ENCODE measurements at places on chromosomes 5 and 9.

DNA sequence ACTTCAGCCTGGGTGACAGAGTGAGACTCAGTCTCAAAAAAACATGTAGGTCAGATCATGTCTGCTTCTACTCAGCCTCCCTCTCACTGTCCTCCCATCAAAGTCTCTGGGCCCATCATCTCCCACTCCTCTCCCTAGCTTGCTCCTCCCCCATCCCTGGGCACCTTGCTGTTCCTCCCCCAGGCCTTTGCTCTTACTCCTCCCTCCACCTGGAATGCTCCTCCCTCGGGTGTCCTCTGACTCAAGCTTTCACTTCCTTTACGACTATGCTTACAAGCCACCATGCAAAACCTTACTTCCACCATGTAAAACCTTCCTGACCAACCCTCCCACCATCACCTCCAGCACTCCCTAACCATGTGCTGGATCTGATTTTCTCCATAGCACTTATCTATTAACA lies 51.5 kb downstream of the MTMR12 start:
- no peak for DNase-seq

DNA sequence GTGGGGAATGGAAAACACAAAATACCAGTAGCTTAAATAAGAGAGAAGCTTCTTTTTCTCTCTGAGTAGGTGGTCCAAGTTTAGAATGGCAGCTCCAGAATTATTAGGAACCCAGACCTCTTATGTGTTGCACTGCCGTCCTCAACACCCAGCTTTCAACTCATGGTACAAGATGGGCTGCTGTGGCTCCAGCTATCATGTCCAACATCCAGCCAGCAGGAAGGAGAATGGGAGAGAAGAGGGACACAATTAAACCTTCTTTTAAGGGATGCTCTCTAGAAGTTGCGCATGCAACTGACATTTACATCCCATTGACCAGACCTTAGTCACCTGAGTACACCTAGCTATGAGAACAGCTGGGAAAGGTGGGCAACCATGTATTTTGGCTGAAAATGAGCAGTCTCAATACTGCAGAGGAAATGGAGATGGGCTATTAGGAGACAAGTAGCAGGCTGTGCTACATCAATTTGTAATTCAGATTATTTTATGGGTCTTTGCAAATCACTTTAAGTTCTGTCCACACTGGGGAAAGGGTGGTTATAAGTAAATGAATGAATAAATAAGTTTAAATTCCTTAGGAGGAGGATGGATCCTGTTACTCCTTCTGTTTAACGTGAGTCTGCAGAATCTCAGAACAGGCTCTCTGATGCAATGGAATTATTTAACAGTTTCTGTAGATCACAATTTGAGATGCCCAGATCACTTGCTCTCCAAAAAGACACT lies 76.1 kb downstream of the SLC28A3 start:
- DNase-seq: no peak

DNA sequence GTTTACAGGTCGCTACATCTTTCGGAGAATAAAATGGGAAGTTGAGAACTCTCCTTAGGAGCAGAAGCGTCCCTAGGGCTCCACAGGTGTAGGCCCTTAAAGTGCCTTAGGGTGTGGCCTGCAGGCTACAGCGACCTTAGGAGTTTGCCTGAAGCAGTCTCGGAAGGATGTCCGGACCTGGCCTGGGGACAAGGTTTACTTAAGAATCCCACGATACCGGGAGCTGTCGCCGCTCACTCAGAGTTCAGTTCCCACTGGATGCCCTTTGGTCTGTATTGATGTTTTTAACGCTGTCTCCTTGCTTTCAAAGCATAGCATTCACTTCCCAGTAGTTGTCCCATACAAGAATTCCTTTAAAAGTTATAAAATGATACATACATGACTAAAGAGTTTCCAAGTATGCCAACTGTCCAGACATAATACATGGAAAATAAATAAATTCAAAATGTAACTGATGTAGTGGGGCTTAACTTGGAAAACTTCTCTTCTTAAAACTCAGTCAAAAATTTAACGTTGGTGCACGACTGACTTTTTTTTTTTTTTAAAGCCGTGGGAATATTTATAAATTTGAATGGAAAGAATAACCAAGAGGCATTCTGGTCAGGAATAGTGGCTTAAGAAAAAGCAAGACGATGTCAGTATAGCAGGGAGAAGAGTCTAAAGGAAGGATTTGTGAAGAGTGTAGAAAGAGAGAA lies 848 bp downstream of the RAD50 start:
- peak; percentile 69 for DNase-seq

GRCh38 chr9:109629615-109630014 lies 131.5 kb upstream of the PTPN3 start:
- DNase-seq: no peak

DNA sequence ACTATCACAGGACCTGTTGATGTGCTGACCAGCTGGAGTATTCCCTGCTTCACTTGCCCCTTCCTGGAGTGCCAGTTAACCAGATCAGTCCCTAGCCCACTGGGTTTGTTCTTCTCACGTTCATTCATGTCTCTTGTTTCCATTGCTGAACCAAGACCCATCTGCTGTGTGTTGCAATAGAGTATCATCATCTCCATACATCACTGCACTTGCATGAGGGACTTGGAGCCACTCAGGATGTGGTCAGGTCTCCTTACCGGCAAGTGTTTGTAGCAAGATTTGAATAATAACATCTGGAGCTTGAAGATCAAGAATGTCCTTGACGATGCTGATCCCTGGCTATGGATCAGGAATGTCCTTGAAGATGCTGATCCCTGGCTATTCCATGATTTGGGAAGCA lies 358.6 kb downstream of the IRX1 start:
- DNase-seq: no peak

- DNase-seq: no peak
Observed at GRCh38 chr9:2291980-2292704, 277.0 kb downstream of the SMARCA2 start.

DNA sequence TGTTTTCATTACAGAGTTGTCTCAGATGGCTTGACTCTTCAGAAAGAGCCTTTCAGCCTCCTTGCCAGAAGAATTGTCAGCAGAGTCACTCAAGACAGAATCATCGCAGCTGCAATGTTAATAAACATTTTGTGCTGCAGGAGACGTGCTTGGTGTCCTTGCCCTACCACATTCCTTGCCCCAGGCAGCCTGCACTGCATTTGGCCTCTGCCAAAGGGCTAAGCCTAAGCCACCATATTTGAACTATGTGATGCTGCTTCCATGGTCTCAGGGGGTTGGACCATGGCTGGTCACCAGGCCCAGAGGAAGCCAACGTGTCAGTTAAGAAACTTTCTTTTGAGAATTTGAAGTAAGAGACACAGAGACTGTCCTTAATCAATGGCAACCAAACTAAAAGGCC lies 145.4 kb downstream of the ACTL7B start:
- DNase-seq: no peak

- no peak for DNase-seq
Observed at GRCh38 chr9:98881836-98882568, 61.7 kb upstream of the COL15A1 start.

- DNase-seq: no peak
Observed at GRCh38 chr9:13432904-13433303, 153.4 kb upstream of the MPDZ start.

GRCh38 chr5:32487424-32487823 lies 42.9 kb upstream of the ZFR start:
- DNase-seq: no peak

DNA sequence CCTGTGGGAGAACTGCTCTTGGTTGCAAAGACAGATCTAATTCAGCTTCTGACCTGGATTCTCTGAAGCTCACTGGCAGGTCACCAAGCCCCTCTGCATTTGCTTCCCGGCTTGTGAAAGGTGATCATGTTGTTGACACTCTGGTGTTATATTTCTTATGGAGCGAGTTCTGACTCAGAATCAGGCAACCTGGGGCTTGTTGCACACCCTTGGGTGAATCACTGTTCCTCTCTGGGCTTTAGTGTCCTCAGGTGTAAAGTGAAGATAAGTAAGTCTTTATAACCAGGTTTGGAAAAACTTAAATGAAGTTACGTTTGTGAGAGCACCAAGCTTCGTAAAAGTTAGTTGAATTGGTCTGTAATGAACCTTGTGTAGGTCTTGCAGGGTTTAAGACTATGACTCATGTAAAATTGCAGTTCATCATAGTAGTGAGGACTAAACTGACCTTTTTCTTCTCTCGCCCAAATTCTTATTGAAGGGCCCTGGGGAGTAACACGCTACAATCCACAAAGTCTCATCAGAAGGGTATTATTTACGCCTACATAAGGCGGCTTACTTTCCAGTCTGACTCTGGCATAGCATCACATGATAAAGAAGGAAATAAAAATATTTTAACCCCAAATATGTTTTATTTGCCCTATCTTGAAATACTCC lies 218.6 kb downstream of the TMEM38B start:
- DNase-seq: no peak

GRCh38 chr5:75051217-75051751 lies 1.1 kb downstream of the GCNT4 start:
- peak; percentile 19 for DNase-seq

DNA sequence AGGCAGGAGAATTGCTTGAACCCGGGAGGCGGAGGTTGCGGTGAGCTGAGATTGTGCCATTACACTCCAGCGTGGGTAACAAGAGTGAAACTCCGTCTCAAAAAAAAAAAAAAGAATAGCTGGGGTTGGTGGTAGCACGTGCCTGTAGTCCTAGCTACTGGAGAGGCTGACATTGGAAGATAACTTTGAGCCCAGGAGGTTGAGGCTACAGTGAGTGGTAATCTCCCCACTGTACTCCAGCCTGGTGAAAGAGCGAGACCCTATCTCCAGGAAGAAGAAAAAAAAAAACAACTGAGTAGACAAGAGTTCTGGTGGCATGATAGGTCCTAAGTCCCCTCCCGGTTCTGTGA lies 26.3 kb downstream of the GOLGA2 start:
- no peak for DNase-seq

- DNase-seq: no peak
Observed at GRCh38 chr9:128685636-128686489, 3.2 kb upstream of the SET start.

DNA sequence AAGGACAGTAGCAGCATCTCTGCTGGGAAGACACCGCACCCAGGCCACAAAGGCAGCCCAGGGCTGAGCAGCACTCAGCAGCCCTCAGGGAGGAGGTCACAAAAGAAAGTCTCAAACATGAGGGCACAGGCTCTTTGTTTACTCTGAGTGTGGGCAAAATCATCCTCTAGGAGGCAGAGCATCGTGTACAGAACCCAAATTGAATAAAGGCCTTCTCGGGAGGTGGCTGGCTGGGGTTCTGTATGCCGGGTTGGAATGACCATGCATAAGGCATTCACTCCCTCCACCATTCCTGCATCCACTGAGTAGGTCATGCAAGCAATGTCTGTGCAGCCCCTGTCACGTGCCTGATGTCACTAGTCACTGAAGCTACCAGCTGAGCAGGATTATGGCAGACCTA lies 412.8 kb downstream of the SPOCK1 start:
- DNase-seq: peak; percentile 33

- DNase-seq: no peak
Observed at GRCh38 chr5:68479524-68479923, 264.0 kb downstream of the PIK3R1 start.

DNA sequence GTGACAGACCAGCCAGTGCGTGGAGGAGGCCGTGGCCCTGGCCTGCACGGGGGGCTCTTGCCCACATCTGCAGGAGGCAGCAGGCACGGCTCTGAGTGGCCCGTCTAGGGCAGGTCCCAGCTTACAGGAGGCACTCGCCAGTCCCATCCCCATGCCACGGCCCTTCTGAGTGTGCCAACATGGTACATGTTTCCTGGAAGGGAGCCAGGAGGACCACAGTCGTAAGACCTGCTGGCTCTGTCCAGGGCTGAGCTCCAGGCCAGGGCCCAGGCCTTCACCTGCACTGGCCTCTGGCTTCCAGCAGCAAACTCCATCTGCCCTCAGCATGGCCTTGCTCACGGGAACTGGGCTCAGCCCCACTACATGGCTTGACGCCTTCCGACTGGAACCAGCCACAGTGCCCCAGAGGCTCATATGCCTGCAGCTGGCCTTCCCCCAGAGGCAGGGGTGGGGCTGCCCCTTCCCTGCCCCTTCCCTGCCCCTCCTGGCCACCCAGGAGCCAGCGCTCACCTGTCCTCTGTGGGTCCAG lies 3.8 kb downstream of the NKD2 start:
- DNase-seq: no peak

DNA sequence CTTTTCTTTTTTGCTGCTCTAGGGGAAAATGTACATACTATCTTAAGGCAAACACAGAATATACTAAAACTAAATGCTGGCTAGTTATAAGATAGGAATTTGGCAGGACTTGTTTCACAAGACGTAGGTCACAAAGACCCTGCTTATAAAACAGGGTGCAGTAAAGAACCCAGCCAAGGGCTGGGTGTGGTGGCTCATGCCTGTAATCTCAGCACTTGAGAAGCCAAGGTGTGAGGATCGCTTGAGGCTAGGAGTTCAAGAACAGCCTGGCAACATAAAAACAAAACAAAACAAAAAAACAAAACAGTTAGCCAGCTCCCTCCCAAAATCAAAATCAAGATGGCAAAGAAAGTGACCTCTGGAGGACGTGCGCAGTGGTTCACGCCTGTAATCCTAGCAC lies 49.5 kb upstream of the DENND4C start:
- DNase-seq: no peak

- no peak for DNase-seq
Observed at GRCh38 chr9:120927269-120928014, 846 bp upstream of the TRAF1 start.

- no peak for DNase-seq
Observed at GRCh38 chr9:113444736-113445135, 18.8 kb upstream of the RGS3 start.

GRCh38 chr9:21810388-21810787 lies 8.0 kb downstream of the MTAP start:
- DNase-seq: no peak

DNA sequence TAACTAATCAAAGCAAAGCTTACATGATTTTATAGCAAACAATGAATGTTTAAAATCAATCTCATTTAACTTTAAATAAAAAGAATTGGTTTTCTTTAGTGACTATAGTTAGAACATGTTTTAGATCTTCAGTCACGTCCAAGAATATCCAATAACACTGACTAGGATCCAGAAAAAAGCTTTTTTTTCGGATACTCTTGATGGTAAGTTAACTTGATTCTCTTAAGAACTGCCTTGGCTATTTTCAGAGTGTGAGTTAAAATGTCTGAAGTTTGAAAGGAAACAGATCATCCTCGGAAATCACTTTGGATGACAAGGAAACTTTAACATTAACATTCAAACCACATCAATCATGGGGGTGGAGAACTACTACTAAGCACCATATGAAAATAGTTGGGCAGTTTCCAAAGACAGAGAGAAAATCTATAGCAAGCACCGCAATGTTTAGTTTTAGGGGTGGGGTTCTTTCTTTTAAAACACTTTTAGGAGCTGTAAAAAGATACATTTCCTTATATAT lies 83.7 kb upstream of the SLC27A6 start:
- DNase-seq: no peak

Data from GM23338 (cell line).